ENCODE measurements at places on chromosomes 11 and 22.

GRCh38 chr11:66604155-66604554, 11.2 kb downstream of the CCS start:
- DNase-seq = no peak

DNA sequence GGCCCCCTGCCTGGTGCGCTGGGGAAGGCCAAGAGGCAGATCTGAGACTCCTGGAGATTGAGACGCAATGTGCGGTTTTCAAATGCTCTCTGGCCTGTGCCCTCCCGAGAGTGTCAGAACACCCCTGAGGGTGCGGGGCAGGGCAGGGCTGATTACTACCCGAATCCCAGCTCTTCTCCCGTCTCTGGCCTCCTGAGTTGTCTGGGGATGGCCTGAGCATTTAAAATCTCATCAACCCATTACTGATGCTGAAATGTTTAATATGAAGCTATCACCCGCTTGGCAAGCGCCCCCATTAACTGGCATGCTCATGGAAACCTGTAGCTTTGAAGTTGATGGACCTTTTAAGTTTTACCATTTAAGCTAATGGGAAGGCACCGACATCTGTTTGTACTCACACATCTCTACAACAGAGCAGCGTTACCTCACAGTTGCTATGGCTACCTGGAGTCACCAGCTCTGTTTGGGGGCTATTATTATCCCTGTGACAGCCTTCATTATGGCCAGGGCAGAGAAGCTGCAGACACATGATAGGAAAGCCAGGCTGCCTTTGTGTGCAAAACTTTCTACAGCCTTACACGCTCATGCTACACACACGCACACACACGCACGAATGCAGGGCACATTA, 3.6 kb upstream of the MB start:
- DNase-seq = no peak

DNA sequence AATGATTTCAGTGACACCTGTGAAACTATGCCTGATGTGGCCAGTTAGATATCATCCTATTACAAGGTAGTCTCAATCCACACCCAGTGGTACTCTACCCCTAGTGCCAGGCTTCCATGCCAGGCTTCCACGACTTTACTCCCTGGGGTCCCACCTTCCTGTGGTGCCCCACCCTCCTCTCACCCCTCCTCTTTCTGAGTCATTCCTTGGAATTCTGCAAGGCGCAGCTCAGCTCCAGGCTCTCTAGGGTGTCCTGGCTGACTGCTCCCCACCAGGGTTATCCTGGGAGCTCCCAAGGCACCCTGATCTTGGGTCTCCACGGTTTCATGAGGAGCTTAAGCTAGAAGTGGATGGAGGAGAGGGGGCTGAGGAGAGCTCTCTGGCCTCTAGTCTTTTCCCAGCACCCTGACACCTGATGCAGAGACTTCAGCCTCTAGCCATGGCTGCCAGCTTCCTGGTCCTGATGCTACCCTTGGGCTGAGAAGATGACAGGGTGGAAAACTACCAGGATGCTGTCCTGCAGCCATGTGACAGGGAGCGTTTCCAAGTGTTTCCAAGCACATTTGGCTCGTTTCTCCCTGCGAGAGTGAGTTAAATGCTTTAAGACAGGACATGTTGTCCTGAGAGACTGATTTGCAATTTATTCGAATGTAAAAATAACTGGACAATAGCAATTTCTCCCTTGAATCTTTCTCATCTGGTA, 1461.2 kb downstream of the TBC1D22A start:
- no peak for DNase-seq

GRCh38 chr22:29798801-29799200, 31.6 kb downstream of the UQCR10 start:
- DNase-seq = no peak

- DNase-seq = no peak
Observed at GRCh38 chr11:104370478-104370877, 206.5 kb upstream of the PDGFD start.

DNA sequence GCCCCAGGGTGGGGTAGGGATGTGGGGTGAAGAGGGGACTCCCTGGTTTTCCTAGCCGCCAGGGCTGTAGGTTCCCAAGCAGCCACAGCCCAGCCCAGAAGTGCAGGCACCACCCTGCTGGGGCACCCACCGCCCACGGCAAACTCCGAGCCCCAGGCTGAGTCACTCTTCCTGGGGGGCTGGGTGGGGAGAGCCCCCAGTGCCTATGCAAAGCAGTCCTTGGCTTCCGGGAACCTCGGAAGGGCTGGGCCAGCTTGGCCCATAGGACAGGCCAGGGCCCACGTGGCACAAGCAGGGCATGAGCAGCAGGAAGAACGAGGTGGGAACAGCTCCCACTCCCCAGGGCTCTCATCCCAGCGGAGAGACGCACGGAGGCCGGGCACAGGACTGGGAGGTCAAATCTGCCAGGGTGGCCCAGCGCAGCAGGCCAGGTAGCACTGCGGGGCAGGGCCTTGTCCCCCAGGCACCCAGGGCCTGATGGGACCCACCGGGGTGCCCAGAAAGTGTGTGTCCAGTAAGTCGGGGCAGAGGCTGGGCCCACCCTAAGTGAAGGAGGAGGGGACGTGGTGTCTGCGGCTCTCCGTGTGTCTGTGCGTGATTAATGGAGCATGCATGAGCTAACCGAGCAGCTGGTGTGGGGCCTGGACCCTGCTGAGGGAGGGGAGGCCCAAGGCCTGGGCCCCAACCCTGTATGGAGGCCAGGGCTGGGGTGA, 4.6 kb upstream of the IL17REL start:
- no peak for DNase-seq
